ENCODE measurements at places on chromosomes 2 and 18. TPM values are rescaled to one million over a fixed set of nuclear protein-coding genes. Genes with fewer than 3 reads are reported as not detected.

OR6B2 gene
- not detected for total RNA-seq

DNA sequence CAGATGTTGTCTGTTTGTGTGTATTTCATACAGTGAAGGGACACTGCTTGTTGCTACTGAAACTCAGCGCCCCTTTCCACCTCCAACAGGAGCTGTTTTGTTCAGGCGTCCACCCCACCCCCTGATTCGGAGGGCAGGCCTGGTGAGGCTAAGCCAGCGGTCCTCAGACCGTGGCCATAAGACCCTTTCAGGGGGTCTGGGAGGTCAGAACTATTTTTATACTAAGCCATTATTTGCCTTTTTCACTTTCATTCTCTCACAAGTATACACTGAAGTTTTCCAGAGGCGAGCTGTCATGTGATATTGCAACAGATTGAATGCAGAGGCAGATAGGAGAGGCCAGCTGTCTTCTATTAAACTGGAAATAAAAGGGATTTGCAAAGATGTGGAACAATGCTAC is 39.7 kb upstream of the IGFBP5 start:
- DNase-seq = no peak
- H3K27me3 ChIP-seq = no peaks in the 10 kb centered on the region
- no peak overlapping the region for H3K27ac ChIP-seq
- H3K4me3 ChIP-seq = no peak overlapping the region

GRCh38 chr2:109644571-109645275 is 30.6 kb downstream of the SOWAHC start:
- H3K4me3 ChIP-seq = no peak overlapping the region
- no peaks in the 10 kb centered on the region for H3K36me3 ChIP-seq
- no peaks in the 10 kb centered on the region for H3K27me3 ChIP-seq
- H3K27ac ChIP-seq = no peak overlapping the region
- no peaks in the 10 kb centered on the region for H3K4me1 ChIP-seq

SERPINB13 gene
- not detected for total RNA-seq

GRCh38 chr18:79043288-79043687 is 25.9 kb upstream of the ATP9B start:
- no peaks in the 10 kb centered on the region for H3K36me3 ChIP-seq
- no peak overlapping the region for H3K4me3 ChIP-seq
- no peak overlapping the region for H3K27ac ChIP-seq
- DNase-seq = no peak
- no peaks in the 10 kb centered on the region for H3K4me1 ChIP-seq

DNA sequence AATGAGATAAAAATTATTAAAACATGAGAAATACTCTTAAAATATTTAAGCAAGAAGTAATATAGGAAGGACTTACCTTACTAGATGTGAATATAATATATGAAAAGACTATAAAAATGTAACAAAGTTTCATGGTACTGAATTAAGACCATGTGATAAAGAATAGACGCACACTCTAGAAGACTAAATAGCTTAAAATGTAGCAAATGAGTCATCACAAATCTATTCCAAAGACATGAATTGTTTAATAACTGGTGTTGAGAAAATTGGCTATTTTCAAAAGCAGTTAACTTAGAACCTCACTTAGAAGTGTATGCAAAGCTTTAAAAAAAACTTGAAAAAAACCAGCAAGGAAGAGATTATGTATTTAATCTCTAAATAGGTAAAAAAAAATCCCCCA is 64.1 kb downstream of the POLE4 start:
- H3K27me3 ChIP-seq = no peaks in the 10 kb centered on the region
- DNase-seq = no peak
- no peak overlapping the region for H3K4me3 ChIP-seq
- H3K4me1 ChIP-seq = no peaks in the 10 kb centered on the region
- no peaks in the 10 kb centered on the region for H3K36me3 ChIP-seq

GRCh38 chr2:166803373-166804000 is 84.8 kb upstream of the XIRP2 start:
- no peaks in the 10 kb centered on the region for H3K27me3 ChIP-seq
- no peak for DNase-seq
- H3K4me1 ChIP-seq = no peaks in the 10 kb centered on the region
- no peaks in the 10 kb centered on the region for H3K36me3 ChIP-seq

- no peaks in the 10 kb centered on the region for H3K36me3 ChIP-seq
- no peaks in the 10 kb centered on the region for H3K27me3 ChIP-seq
- peak; percentile 65 for DNase-seq
- H3K27ac ChIP-seq = no peak overlapping the region
- H3K4me3 ChIP-seq = no peak overlapping the region
Measured at GRCh38 chr2:178306352-178307073, 112.2 kb downstream of the OSBPL6 start.

DNA sequence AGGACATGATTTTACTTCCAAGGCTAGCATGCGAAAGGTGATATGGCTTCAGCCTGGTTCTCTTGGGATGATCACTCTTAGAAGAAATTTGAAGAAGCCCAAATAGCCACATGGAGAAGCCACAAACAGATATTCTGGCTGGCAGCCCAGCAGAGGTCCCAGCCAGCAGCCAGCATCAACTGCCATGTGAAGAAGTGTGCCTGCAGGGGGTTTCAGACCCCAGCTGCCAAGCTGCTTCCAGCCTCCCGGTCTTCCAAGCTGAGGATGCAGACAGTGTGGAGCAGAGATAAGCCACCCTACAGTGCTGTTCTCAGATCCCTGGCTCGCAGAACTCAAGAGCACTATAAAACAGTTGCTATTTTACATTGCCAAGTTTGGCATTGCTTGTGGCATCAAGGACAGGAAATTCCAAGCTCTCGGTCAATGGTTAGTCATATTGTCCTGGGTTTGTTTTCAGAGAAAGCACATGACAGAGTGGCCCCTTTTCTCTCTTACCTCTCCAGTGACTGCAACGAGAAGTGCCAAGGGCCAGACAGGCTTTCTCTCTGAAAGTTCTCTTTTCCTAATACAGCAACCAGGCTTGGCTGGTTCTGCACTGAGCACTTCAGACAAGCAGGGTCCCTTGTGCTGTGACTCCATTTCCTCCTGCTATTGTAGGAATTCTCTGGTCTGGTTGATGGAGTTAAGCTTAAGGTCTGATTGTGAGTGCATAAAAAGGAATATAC is 223.7 kb downstream of the ANKRD30B start:
- H3K27ac ChIP-seq = peak overlapping the region; percentile 74
- DNase-seq = peak; percentile 58
- H3K4me3 ChIP-seq = no peak overlapping the region
- no peaks in the 10 kb centered on the region for H3K36me3 ChIP-seq

Data from endothelial cell of umbilical vein (primary cell).